Activated CD4-positive, alpha-beta T cell treated with anti-CD3 and anti-CD28 coated beads for 48 hours (primary cell): ENCODE measurements at places on chromosomes 4 and X.
A peak's percentile ranks its signal among the peaks of the same experiment; 100 is the strongest.

DNA sequence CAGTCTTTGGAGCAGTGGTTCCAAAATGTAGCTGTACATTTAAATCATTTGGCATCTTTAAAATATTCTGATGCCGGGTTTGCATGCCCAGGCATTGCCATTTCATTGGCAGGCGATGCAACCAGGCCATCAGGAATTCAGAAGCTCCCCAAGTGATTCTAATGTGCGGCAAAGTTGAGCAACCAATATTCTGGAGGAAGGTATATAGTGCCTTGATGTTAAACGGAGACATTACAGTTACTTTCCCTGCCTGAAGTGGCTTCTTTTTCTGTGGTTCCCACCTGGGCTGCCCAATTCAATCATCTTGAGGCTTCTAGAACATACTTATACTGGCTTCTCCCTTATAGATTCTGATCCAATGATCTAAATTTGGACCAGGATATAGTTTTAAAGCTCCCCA, 68.7 kb upstream of the PGM2 start:
- no peak for DNase-seq

DNA sequence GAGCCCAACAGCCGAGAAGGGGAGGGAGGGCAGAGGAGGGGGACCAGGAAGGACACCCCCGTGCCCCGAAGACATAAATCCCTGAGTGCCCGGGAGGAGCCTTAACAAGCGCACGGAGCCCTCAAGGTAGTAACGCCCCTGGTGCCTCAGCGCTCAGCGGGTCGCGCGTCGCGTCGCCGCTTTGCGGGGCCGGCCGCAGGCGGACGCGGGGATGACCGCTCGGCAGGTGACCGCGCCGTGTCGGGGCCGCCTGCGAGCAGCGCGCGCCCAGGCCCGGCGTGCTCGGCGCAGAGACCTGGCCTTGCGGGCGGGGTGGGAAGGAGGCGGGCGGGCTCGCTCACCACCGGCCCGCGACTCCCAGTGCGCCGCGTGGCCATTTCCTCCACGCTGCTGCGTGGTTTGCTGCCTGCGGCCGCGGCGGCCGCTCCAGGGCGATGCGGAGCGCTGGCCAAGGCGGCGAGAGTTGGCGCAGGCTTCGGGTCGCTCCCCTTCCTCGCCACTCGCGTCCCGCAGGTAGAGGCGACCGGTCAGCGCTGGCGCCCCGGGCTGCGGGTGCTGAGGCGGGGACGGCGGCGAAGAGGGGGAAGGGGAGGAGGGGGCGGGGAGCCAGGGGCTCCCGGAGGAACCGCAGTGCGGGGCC, 632 bp downstream of the CCSER1 start:
- peak; percentile 5 for DNase-seq

DNA sequence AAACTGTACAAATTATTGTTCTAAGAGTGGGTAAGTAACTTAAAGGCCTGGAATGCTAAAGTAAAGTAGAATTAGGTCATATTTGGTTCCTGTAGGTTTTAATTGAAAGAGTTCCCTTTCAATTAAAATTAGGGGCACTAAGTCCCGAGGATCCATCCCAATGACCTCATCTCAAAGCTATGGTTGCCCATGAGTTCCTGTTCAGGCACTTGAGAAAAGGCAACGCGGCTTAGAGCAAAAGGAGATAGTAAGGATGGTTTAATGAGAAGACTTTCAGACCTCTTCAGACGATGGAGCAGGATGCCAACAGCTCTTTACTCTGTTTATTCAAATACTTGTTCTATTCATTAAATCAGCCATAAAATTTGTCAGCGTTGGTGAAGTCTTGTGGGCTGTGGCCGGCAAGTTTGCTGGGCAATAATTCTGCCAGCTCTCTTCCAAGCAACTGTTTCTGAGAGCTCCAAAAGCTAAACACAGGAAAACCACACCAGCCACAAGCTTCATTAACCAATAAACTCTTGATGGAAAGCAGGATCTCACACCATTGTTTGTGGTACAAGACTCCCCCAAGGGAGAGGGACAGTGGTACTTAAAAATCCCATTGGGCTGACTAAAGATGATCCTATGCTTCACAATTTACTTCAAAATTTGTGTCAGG, 167.4 kb downstream of the COL4A6 start:
- DNase-seq: no peak

GRCh38 chr4:158786121-158786601, 17.3 kb downstream of the FNIP2 start:
- no peak for DNase-seq

- DNase-seq: no peak
Observed at GRCh38 chr4:80900908-80901307, 129.6 kb upstream of the BMP3 start.

DNA sequence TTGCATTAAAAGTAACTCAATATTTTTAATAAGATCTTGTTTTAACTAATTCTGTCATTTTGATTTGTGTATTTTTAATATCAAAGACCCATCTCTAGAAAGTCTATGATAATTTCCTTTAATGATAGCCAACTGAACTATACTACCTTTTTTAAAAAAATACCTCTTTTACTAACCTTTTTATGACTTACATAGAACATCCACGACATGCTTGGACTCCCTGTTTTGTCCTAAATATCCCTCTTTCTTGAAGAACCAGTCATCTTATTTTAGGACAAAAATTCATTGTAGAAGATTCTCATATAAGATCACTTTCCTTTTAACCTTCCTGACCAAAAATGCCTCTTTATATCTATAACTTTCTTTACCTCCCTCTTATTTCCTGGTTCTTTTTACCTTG, 76.8 kb upstream of the GC start:
- no peak for DNase-seq

- DNase-seq: no peak
Observed at GRCh38 chr4:105415281-105415744, 58.5 kb downstream of the PPA2 start.

DNA sequence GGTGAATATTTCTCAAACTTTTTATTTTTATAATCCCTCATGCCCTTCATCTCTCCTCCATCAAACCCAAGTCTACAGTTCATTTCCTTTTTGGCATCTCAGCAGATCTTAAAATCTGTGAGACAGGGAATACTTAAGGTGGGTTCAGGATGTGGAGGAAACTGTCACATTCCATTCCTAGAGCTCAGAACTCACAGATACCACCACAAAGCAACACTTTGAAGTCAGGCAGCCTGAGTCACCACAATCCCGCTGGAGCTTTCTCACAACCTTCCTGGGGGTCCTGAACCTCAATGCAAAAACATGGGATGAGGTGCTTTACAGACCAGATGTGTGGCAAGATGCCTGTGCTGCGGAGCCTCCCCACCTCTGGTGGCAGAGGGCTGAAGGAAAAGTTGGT, 63.2 kb downstream of the HHIP start:
- no peak for DNase-seq

GRCh38 chrX:110569506-110569905, 210.9 kb downstream of the RTL9 start:
- DNase-seq: no peak

DNA sequence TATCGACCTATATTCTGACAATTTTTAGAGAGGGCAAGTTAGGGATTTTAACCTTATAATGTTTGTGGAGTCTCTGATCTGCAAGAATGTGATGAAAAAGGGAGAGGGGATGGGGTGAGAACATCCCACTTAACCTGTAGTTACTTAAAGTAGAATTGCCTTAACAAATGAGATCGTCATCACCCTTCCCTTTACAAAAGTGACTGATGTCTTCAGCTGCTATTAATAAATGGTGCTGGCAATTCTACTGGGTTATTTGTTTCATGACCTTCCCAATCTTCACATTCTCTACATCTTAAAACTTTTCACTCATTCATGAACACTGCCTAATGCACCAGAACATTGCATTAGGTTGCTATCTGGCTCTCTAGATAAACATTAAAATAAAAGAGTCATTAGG, 873.4 kb upstream of the LCORL start:
- DNase-seq: no peak

DNA sequence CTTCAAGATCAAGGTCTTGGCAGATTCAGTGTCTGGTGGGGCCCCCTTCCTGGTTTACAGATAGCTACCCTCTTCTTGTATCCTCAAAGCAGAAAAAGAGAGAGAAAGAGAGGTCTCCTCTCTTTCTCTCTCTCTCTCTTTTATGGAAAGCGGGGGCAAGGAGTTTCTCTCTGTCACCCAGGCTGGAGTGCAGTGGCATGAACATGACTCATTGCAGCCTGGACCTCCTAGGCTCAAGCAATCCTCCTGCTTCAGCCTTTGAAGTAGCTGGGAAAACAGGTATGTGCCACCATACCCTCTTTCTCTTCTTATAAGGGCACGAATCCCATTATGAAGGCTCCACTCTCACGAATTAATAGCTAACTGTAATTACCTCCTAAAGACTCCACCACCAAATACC, 20.2 kb downstream of the RAB9B start:
- no peak for DNase-seq

DNA sequence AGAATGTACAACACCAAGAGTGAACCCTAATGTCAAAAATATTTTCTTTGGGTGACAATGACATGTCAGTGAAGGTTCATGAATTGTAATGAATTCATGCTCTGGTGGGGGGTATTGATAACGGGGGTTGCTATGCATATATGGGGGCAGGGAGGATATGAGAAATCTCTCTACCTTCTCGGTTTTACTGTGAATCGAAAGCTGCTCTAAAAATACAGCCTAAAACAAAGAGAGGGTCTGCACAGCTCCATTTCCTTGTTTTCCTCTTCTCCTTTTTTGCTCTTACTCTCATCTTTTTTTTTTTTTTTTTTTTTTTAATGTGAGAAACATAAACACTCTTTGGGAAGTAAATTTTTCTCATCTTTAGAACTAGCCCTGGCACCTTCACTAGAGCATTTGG, 85.8 kb downstream of the DCTD start:
- DNase-seq: no peak

DNA sequence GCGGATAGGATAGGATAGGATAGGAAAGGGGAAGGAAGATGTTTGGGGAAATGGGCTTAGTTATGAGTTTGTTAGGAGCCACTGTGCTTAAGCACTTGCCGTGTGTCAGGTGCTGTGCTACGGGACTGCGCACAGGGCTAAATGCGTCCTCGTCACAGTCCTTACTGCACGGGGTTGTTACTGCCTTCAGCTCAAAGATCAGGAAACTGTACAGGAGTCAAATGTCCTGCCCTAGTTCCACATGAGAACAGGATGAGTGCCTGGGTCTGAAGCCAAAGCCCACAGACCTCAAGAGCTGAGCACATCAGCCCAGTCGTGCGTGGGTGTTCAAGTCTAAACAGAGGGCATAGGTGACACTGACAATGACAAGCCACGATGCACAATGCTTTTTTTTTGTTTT, 15.0 kb downstream of the ACSL1 start:
- no peak for DNase-seq

- no peak for DNase-seq
Observed at GRCh38 chrX:20670611-20671010, 403.9 kb upstream of the RPS6KA3 start.

- no peak for DNase-seq
Observed at GRCh38 chrX:132810964-132811712, 147.3 kb downstream of the HS6ST2 start.

DNA sequence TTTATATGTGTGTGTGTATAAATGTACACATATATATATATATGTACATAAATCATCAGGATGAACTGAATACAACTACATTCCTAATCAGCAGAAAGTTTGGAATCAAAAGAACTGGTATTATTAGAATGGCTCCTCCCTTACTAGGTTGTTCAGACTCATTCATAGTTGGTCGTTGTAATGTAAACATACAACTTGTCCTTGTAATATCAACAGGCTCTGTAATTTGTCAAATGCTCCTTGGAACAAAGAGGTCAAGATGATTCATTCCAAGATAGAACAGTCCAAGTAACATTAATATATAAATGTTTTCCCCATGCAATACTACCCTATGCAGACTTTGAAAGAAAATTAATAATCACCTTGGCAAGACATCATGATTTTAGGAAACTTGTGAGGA, 351.4 kb upstream of the SMIM31 start:
- no peak for DNase-seq

DNA sequence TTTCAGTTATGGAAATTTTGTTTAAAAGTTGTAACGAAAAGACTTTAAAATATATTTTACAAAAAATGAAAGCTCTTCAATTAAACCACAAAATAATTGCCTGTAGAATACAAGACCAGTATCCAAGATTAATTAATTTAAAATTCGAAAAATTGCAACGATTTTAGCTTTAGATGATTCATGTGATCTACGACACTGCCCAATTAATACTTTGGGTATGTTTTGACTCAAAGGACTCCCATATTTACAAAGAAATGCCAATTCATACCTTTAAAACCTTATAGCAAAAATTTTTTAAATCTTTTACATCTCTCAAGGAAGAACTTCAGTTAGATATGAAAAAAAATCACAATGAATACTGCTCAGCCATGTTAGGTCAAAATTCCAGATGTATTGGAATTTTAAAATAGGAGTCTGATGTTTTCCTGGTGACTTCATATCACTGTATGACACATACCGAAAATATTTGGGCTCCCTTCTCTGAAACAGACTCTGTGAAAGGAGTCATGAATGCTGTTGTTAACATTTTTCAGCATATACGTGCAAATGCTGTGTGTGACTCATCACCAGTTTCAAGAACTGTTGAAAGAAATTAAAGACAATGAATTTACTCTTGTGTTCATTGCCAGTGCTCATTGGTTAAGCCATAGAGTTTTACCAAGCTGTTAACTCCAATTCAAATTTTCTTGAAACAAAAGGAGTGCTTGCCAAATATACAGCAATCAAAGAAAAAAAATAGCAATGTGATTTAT, 13.8 kb upstream of the SMS start:
- no peak for DNase-seq

DNA sequence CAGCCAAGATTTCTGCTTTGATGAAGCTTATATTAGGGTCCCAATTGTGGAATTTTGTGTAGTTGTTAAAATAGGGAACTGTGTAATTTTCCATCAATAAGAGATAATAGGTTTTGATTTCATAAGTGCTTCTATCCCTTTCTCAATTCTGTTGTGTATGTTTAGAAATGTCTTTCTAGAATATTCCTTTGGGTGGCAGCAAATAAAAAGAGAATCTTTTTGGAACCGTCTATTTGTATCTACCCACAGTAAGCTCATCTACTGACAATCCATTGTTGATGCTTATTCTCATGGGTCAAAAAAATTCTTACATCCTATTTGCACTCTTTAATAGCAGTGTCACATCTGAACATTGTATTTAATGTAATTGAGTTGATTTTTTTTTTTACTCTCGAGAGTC, 61.7 kb downstream of the TMA16 start:
- DNase-seq: no peak
